ENCODE measurements at places on chromosomes 1 and 21. TPM values are rescaled to one million over a fixed set of nuclear protein-coding genes. Genes with fewer than 3 reads are reported as not detected.

Gene LCE2A
- total RNA-seq, result not detected

Gene TRNAU1AP
- total RNA-seq, result 20.3 TPM

Gene VWA5B1
- total RNA-seq, result not detected

Gene ECM1
- 3.6 TPM for total RNA-seq

Gene CA6
- total RNA-seq, result not detected

Gene PADI1
- 0.41 TPM for total RNA-seq

Gene PKLR
- not detected for total RNA-seq

Gene TLCD4
- 2.4 TPM for total RNA-seq

Gene ZNF691
- 7.6 TPM for total RNA-seq

Gene SPRR1B
- total RNA-seq, result not detected

Gene LCE4A
- not detected for total RNA-seq

Gene ADPRS
- 26.9 TPM for total RNA-seq
